Daoy (cell line): ENCODE measurements at places on chromosomes 3 and 15. TPM values are rescaled to one million over a fixed set of nuclear protein-coding genes. Genes with fewer than 3 reads are reported as not detected.

Gene LRRC15
- 2.0 and 2.9 TPM in 2 replicates for total RNA-seq

Gene PLSCR5
- not detected in 2 replicates for total RNA-seq

Gene AGTR1
- total RNA-seq, result not detected in 2 replicates

Gene CPA3
- total RNA-seq, result not detected in 2 replicates

Gene FETUB
- total RNA-seq, result not detected in 2 replicates

Gene GP9
- not detected in 2 replicates for total RNA-seq
